Mesothelial cell of epicardium (in vitro differentiated cells): ENCODE measurements at places on chromosomes 11 and 22.
A peak's percentile ranks its signal among the peaks of the same experiment; 100 is the strongest.

- H3K27me3 ChIP-seq: no peaks in the 10 kb centered on the region
- H3K36me3 ChIP-seq: no peaks in the 10 kb centered on the region
- H3K27ac ChIP-seq: no peak overlapping the region
These were observed 341.5 kb downstream of the SHANK2 start for GRCh38 chr11:70910835-70911234.

DNA sequence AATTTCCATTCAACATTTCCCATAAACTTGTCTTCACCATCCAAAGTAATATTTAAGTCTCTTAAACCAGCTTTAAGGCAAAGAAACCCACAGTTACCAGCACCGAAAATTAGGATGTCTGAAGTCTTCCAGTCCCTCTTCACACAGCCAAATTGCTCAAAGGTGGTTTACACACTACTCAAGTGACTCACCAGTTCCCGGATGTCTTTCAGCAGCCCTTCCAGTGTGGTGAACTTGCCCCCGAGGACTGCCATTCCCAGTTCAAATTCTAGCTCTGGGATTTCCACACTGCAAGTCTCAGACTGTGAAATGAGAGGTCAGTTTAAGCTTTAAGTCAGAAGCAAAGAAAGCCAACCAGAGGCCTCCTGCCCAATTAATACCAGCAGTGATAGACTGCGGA is 5.1 kb downstream of the ZPR1 start:
- H3K36me3 ChIP-seq: peaks cover 58% of the 10 kb centered on the region
- no peak overlapping the region for H3K27ac ChIP-seq
- peaks cover 8% of the 10 kb centered on the region for H3K4me1 ChIP-seq
- no peak for DNase-seq

DNA sequence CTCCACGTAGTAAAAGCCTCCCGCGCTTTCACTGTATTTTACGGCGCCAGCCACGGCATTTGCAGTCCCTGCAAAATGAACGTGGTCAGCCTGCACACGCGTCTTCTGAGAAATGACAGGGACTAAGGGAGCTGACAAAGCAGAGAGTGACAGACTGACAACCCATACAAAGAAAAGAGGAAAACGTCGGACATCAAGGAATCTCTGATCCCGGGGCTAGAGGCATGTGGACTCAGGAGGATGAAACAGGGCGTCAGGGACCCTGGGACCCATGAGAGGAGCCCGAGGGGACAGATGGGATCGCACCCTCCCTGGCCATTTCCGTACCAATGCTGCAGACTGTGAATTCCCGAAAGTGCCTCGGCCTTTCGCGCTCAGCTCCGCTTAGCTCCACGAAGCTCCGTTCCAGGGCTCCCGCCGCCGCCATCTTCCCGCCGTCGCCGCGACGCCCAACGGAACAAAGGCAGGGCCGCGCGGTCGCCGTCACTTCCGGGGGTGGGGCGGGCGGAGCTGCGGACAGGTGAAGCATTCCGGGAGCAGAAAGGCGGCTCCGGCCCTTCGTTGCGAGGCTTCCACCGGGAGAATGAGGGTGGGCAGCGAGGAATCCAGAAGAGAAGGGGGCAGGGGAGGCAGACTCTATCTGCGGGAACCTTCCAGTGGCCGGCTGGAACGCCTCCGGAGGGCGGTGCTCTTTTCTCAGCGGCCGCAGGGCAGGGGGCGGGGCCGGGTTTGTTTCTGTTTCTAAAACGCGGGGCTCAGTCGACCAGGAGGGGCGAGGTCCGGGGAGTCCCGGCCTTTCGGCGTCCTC is at the start of gene NUP160:
NUP160 (minus strand) TSS at position 459 of the 808 bp plus-strand sequence; CDS start at position 427, 32 bp downstream.
- H3K4me3 ChIP-seq: peak within 1 kb of the TSS; percentile 98
- peak; percentile 75 for DNase-seq
- peak within 1 kb of the TSS; percentile 99 for H3K27ac ChIP-seq
- H3K4me1 ChIP-seq: peaks cover 25% of the 10 kb centered on the region
- no peaks in the 10 kb centered on the region for H3K27me3 ChIP-seq
- peaks cover 9% of the 10 kb centered on the region for H3K36me3 ChIP-seq

GRCh38 chr22:39967103-39967829 is 7.1 kb downstream of the TMA7B start:
- no peak overlapping the region for H3K4me3 ChIP-seq
- no peak overlapping the region for H3K27ac ChIP-seq
- no peak for DNase-seq
- H3K4me1 ChIP-seq: peaks cover 5% of the 10 kb centered on the region
- H3K36me3 ChIP-seq: no peaks in the 10 kb centered on the region

- H3K27me3 ChIP-seq: no peaks in the 10 kb centered on the region
- no peak overlapping the region for H3K4me3 ChIP-seq
- peaks cover 38% of the 10 kb centered on the region for H3K36me3 ChIP-seq
- no peaks in the 10 kb centered on the region for H3K4me1 ChIP-seq
- no peak for DNase-seq
These were observed 67.7 kb upstream of the SORL1-AS1 start for GRCh38 chr11:121520243-121521144.

- no peaks in the 10 kb centered on the region for H3K27me3 ChIP-seq
- no peak overlapping the region for H3K4me3 ChIP-seq
- H3K36me3 ChIP-seq: peaks cover 9% of the 10 kb centered on the region
- no peaks in the 10 kb centered on the region for H3K4me1 ChIP-seq
These were observed 201.9 kb upstream of the UBASH3B start for GRCh38 chr11:122453586-122453985.
